ENCODE measurements at places on chromosomes 7 and 10. TPM values are rescaled to one million over a fixed set of nuclear protein-coding genes. Genes with fewer than 3 reads are reported as not detected.

Gene ACSM6
- total RNA-seq = not detected

Gene NPSR1
- not detected for total RNA-seq

Gene HYAL4
- not detected for total RNA-seq

Gene MDH2
- total RNA-seq = 186 TPM

Gene CALML3
- not detected for total RNA-seq

Gene EBLN1
- not detected for total RNA-seq

Gene EN2
- not detected for total RNA-seq

Gene PIK3CG
- total RNA-seq = 50.5 TPM

Gene OGA
- 139 TPM for total RNA-seq

Gene TMEM229A
- total RNA-seq = not detected

GRCh38 chr10:117663750-117664149, 121.2 kb downstream of the EMX2 start:
- DNase-seq = no peak

GRCh38 chr7:94432281-94432670, 37.6 kb downstream of the COL1A2 start:
- DNase-seq = no peak

DNA sequence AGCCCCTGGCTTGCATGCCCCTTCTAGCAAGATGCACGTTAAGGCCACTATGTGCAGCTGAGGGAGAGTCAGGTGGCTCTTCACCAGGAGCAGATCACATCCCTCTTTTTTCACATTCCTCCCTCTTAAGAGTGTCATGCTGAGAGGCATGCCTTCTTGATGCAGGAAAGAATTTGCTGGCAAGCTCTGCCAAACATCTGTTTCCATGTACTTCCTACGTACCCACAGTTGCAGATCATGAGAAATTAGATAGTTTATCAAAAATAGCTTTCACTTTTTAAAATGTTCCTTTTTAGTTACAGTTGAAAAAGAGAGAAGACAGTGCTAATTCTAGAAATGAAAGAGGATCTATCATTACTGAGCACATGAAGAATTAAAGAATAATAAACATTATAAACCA, 79.7 kb upstream of the ZNF722 start:
- DNase-seq = no peak

DNA sequence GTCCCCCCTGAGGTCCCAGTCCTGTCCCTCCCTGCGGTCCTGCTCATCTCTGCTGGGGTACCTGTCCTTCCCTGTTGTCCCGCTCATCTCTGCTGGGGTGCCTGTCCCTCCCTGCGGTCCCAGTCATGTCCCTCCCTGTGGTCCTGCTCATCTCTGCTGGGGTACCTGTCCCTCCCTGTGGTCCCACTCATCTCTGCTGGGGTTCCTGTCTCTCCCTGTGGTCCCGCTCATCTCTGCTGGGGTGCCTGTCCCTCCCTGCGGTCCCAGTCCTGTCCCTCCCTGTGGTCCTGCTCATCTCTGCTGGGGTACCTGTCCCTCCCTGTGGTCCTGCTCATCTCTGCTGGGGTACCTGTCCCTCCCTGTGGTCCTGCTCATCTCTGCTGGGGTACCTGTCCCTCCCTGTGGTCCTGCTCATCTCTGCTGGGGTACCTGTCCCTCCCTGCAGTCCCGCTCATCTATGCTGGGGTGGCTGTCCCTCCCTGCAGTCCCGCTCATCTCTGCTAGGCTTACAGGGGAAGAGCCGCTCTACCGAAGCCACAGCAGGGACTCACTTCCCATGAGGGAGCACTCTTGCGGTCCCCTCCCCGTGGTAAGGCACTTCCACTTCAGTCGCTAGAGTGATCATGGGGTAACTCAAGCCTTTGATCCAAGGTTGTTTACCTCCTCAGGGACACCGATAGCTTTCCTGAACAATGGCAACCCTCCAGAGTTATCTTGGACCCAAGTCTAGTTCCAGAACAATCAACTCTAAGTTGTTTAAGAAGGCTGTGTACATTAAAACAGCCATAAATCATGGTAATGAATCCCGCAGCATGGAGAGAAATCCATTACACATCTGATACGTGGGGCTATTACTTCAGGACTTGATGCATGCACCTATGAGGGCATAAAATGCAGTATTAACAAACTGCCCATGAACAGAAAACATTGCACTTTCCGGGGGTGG, 46.8 kb upstream of the MNX1 start:
- no peak for DNase-seq

DNA sequence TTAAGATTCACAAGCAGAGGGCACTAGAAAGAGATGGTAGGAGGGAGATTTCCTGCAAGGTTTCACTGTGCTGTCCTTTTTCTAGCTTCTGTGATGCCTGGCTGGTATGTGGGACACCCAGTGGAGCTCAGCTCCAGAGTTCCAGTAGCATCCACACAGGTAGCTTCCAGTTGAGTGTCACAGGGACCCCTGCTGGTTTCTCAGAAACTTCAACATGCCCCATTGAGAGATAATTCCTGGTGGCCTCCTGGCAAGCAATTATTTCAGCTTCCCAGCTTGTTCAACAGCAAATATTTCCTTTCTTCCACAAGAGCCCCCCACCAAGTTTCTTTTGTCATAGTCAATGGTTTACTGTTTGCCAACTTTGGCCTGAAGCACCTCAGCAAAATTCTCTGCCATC, 858.7 kb downstream of the REEP3 start:
- DNase-seq = no peak

DNA sequence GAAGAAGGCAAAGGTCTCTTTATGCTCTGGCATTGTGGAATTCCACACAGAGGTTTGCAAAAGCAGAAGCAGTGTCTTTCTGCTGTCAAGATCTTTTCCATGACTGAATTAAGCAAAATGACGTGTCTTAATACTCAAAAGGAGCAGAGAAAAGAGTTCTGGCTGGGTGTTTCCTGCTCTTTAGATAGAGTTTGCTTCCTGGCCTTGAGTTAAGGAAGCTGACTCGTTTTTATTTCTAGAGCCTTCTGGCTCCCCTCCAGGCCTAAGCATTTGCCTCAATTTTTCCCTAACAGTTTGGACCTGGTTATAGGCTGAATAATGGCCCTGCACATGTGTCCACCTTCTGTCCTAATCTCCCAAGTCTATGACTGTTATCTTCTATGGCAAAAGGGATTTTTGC, 21.6 kb downstream of the TAS2R41 start:
- DNase-seq = no peak

GRCh38 chr7:150668472-150668911, 17.0 kb upstream of the GIMAP2 start:
- peak; percentile 88 for DNase-seq

GRCh38 chr7:84532196-84532595, 337.6 kb upstream of the SEMA3A start:
- no peak for DNase-seq

GRCh38 chr10:70530315-70530714, 51.7 kb downstream of the PALD1 start:
- DNase-seq = no peak

DNA sequence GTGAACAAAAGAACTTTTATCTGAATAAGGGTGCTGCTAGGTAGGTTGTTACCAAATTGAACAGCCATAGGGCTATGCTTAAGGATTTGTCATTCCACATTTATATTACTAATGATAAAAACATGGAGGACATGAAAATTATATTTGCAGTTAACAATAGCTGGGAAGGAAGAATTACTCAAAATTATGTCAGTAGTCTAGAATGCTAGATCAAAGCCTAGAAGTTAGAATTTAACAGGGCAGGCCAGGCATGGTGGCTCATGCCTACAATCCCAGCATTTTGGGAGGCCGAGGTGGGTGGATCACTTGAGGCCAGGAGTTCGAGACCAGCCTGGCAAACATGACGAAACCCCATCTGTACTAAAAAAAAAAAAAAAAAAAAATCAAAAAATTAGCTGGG, 9.4 kb downstream of the STK17A start:
- no peak for DNase-seq

GRCh38 chr7:136640977-136641376, 227.5 kb upstream of the CHRM2 start:
- no peak for DNase-seq

GRCh38 chr7:15279640-15280039, 282.2 kb downstream of the AGMO start:
- DNase-seq = no peak

DNA sequence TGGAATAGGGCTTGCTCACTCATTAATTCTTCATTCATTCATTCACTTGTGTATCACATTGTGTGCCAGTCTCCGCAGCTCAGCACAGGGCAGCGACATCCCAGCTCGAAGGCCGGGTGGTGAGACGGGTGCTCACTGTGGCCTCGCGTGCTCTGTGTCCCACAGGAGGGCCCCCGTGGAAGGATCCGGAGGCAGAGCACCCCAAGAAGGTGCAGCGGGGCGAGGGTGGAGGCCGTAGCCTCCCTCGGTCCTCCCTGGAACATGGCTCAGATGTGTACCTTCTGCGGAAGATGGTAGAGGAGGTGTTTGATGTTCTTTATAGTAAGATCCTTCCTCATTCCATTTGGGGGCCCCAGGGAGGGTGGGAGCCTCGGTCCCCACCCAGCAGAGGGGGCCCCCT, 61.6 kb downstream of the GTF2IRD1 start:
- DNase-seq = no peak

GRCh38 chr10:46319389-46319788, 32.6 kb downstream of the ANTXRL start:
- DNase-seq = no peak

- DNase-seq = no peak
Observed at GRCh38 chr7:141328290-141328689, 222.9 kb upstream of the AGK start.

- no peak for DNase-seq
Observed at GRCh38 chr7:55912748-55913158, 25.5 kb downstream of the ZNF713 start.

- DNase-seq = no peak
Observed at GRCh38 chr10:75592791-75593643, 161.6 kb downstream of the LRMDA start.

DNA sequence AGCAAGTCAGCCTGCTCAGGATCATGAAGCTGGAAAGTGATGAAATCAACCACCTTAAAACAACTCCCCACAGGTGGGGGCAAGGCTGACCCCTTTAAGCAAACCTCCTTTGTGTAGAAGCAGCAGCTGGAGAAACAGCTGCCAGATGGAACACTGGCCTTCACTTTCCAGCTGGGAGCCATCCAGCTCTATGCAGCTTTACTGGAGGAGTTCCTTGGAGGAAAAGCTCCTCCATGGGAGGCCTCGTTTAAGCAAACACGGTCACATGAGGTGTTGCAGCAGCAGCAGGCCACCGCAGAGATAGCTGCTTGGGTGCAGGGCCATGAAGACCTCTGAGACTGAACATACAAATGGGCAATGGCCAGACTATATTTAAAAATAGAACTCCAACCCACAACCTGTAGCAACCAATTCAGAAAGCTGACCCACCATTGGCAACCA, 13.0 kb upstream of the DLG5 start:
- DNase-seq = no peak

- DNase-seq = no peak
Observed at GRCh38 chr7:121447911-121448300, 51.8 kb upstream of the FAM3C start.

GRCh38 chr10:92627845-92628480, 35.0 kb downstream of the KIF11 start:
- no peak for DNase-seq

DNA sequence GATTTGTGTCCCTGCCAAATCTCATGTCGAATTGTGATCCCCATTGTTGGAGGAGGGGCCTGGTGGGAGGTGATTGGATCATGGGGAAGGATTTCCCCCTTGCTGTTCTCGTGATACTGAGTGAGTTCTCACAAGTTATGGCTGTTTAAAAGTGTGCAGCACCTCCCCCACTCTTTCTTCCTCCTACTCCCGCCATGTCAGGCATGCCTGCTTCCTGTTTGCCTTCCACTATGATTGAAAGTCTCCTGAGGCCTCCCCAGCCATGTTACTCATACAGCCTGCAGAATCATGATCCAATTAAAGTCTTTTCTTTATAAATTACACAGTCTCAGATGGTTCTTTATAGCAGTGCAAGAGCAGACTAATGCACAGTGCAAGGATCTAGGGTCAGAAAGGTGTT, 75.4 kb downstream of the CALD1 start:
- no peak for DNase-seq

DNA sequence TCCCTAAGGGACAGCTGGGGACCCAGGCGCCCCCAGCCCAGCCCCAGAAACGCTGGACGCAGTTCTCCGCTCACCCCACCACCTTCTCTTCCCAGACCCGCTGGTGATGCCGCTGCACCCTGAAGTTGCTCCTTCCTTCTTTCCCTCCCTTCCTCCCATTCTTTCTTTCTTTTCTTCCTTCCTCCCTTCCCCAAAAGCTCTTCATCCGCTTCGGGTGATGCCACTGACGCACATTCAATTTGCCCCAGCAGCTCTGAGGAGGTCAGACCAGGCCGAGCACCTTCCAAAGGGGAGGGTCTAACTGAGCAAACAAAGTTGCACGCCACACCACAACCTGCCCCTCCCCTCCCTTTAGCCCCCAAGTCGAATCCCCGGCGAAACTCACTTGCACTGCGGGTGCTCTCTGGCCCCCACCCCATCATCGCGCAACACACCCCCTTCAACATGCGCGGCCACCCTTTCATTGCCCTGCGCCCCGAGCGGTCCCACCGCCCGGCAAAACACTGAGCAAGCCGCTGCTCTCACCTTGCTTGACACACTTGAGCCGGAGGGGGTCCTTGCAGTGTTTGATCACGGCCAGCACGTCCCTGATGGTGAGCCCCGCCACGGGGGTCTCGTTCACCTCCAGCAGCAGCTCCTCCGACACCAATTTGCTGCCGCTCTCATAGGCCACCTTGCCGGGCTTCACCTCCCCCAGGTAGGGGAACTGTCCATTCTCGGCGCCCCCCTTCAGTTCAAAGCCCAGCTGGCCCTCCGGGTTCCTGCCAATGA, 787 bp downstream of the MAGI2 start:
- no peak for DNase-seq

DNA sequence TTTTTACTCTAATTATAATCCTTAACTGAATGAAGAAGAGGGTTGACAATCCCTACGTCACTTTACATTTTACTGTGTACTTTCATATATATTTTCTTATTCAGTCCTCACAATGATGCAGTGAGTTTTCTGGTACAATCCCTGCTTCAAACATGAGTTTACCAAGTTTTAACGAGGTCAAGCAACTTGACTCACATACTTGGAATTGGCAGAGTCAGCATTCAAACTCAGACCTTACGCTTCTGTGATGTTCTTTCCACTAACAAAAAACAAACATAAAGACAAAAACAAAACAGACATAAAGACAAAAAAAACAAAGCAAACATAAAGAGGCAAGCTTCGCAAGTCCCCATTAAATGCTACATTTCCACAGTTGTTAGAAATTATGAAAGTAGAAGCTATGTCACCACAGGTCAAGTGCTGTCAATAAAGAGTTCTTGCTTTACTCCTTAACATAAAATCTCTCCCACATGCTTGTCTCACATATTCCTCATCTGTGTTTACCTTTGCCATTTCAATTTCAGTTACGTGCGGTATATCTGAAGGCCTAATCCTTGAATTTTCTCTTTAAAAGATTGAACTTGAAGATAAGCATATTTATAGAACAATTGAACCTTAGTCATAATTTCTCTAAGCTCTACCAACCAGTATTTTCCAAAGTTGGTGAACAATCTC, 217.3 kb downstream of the CELF2 start:
- DNase-seq = no peak

GRCh38 chr10:88647061-88647615, 17.1 kb upstream of the LIPF start:
- DNase-seq = no peak
